Esophagus (tissue), 2 donors: ENCODE measurements at places on chromosomes 7 and 10. TPM values are rescaled to one million over a fixed set of nuclear protein-coding genes. Genes with fewer than 3 reads are reported as not detected.

CYP26A1 gene
- polyA plus RNA-seq, result not detected

SRGN gene
- polyA plus RNA-seq, result 14.9 TPM

TDRD1 gene
- polyA plus RNA-seq, result 0.04 TPM

CABCOCO1 gene
- not detected for polyA plus RNA-seq

H2AZ2 gene
- polyA plus RNA-seq, result 93.6 TPM

MYPN gene
- polyA plus RNA-seq, result 0.01 TPM

CAV1 gene
- 16.3 TPM for polyA plus RNA-seq

HABP2 gene
- polyA plus RNA-seq, result not detected

C10orf53 gene
- not detected for polyA plus RNA-seq

PTF1A gene
- polyA plus RNA-seq, result not detected

NCF1 gene
- 1.9 TPM for polyA plus RNA-seq

TRPV5 gene
- polyA plus RNA-seq, result not detected

DNAJC30 gene
- polyA plus RNA-seq, result 3.9 TPM

CELF2 gene
- 4.0 TPM for polyA plus RNA-seq

FAM20C gene
- 11.5 TPM for polyA plus RNA-seq

CRYGN gene
- 0.01 TPM for polyA plus RNA-seq

FAM221A gene
- 11.3 TPM for polyA plus RNA-seq

RTKN2 gene
- 7.8 TPM for polyA plus RNA-seq

GALNT17 gene
- polyA plus RNA-seq, result 1.7 TPM

OPN1SW gene
- polyA plus RNA-seq, result not detected

MKRN1 gene
- polyA plus RNA-seq, result 35.5 TPM

CADPS2 gene
- 1.6 TPM for polyA plus RNA-seq

IFT22 gene
- 5.4 TPM for polyA plus RNA-seq

LMBR1 gene
- 7.0 TPM for polyA plus RNA-seq

MRPL32 gene
- 50.6 TPM for polyA plus RNA-seq

PTN gene
- 88.2 TPM for polyA plus RNA-seq

MMD2 gene
- polyA plus RNA-seq, result not detected

PDE6C gene
- not detected for polyA plus RNA-seq

ADAM12 gene
- polyA plus RNA-seq, result 0.06 TPM

POLR2J2 gene
- polyA plus RNA-seq, result 4.5 TPM

NEUROG3 gene
- polyA plus RNA-seq, result not detected

SPAM1 gene
- not detected for polyA plus RNA-seq

GIMAP6 gene
- 2.8 TPM for polyA plus RNA-seq

MAGI2 gene
- polyA plus RNA-seq, result 0.79 TPM

KLF6 gene
- 44.7 TPM for polyA plus RNA-seq

TFEC gene
- 0.16 TPM for polyA plus RNA-seq

ZMIZ1 gene
- polyA plus RNA-seq, result 29.2 TPM

YAE1 gene
- polyA plus RNA-seq, result 20.8 TPM

ABCF2 gene
- polyA plus RNA-seq, result 19.8 TPM

GPR15LG gene
- polyA plus RNA-seq, result 321 TPM

LIPN gene
- 1.0 TPM for polyA plus RNA-seq

CALHM1 gene
- not detected for polyA plus RNA-seq

AKR1C8 gene
- not detected for polyA plus RNA-seq
